ENCODE measurements at places on chromosomes 7 and 10.

DNA sequence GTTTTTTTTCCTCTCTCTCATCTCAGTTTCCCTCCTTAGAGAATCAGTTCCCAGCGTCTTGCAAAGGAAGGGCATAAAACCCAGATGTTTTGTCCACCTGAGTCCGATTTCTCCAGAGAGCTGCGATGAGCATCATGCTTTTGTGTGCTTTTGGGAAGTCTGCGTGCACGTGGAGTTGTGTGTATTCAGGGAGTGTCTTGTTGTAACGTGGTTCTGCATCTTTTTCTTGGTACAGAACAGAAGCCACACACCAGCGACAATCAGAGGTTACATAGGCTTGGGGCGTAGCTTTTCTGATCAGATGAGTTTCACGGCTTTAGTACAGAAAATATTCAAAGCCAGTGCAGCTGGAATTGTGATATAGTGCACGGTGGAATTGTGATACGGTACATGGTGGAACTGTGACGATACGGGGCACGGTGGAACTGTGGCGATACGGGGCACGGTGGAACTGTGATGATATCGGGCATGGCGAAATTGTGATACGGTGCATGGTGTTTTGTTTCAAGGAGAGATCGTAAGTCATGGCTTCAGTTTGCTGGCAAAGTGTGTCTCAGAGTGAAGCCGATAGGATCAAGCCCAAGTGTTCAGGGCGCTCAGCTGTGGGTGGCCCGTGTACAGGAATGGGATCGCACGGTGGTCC, 32.8 kb downstream of the FOXK1 start:
- no peak for DNase-seq

- DNase-seq: no peak
Measured at GRCh38 chr10:129658376-129659072, 191.5 kb downstream of the MGMT start.

DNA sequence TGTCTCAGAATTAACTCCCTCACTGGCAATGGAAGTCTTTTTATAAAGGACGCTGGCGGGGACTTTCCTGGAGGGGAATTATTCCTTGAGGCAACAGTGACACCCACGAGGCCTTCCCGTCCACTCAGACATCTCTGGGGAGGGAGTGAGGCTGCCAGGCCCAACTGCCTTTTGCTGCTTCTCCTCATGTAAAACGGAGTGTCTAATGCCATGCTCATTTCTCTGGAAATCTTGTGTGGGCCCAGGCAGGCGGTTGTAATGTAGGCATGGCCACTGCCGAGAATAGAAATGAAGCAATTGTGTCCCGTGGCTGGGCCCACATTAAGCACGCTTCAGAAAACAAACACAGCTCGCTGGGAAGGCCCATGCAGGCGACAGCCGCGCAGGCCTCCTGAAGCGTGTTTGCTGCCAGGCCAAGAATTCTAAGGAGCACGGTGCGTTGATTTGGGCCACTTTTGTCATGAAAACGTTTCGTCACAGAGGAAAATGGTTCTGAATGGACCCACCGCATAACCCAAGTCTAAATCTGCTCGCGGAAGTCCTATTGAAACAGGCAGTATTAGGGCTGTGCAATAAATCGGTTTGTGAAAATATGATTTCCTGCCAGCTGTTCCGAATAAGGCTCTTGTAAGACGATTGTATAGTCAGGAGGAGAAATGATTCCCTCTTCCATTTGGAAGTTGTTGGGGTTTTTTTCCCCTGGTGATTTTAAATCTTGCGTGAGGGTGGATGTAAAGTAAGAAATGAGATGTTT, 104.2 kb upstream of the CHST15 start:
- DNase-seq: no peak

- no peak for DNase-seq
Measured at GRCh38 chr7:1953199-1954190, 279.2 kb downstream of the MAD1L1 start.

- DNase-seq: no peak
Measured at GRCh38 chr10:114746531-114746930, 75.0 kb upstream of the FHIP2A start.

DNA sequence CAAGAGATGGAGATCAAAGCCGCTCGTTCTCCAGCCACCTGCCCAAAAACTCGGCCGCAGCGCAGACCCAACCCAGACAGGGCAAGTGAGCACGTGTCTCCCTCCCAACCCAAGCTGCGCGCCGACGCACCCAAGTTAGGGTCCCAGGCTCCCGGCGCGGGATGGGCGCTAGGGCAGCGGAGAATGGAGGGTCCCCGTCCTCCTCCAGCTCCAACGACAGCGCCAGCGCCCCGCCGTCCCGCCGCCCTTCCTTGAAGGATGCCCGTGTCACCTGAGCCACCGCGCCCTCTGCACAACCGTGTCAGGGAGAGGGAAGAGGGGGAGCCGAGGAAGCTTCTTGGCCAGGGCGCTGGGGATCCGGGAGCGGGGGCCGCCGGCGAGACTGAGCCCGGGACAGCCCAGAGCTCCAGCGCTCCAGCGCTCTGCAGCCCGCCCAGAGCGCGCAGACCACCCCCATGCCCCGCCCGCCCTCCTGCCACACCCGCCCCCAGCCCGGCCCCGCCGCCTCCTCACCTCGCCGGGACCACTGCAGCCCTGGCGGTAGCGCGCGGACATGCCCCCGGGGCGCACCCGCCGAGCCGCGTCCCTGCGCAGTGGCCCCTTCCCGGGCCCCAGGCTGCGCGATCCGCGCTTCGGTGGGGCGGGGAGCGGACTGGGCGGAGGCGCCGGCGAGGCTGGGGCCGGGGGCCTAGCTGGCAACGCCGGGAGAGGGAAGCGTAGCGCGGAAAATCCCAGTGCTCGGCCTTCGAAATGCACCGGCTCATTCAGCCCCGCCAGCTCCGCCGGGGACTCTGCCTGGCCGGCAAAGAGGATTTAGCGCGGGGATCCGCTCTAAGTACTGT, at the start of gene SLC16A12:
TSS of gene SLC16A12 (minus strand) at position 424 of the 842 bp plus-strand sequence. CDS start 73,016 bp downstream, outside the sequence.
- DNase-seq: no peak
